Natural killer cell (primary cell): ENCODE measurements at places on chromosomes 6 and 20.

- peak; percentile 54 for DNase-seq
Observed at GRCh38 chr6:35391240-35391968, 49.0 kb downstream of the PPARD start.

DNA sequence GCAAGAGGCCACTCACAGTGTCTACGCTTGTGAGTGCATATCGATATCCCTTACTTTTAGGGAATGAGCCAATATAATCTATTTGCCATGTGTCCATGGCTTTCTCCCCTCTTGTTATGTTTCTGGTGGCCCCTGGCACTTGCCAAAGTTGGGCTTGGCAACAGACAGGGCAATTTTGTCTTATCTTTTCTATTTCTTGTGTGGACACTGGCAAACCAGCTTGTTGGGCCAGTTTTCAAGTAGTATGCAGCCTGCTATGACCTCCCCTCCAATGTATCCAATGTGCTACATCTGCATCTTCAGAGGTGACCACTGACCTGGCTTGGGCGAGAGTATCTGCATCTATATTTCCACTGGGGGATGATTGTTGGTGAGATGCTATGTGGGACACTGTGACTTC is 29.2 kb downstream of the GSTA2 start:
- DNase-seq: no peak

- DNase-seq: no peak
Observed at GRCh38 chr6:128319946-128320345, 200.5 kb downstream of the PTPRK start.

DNA sequence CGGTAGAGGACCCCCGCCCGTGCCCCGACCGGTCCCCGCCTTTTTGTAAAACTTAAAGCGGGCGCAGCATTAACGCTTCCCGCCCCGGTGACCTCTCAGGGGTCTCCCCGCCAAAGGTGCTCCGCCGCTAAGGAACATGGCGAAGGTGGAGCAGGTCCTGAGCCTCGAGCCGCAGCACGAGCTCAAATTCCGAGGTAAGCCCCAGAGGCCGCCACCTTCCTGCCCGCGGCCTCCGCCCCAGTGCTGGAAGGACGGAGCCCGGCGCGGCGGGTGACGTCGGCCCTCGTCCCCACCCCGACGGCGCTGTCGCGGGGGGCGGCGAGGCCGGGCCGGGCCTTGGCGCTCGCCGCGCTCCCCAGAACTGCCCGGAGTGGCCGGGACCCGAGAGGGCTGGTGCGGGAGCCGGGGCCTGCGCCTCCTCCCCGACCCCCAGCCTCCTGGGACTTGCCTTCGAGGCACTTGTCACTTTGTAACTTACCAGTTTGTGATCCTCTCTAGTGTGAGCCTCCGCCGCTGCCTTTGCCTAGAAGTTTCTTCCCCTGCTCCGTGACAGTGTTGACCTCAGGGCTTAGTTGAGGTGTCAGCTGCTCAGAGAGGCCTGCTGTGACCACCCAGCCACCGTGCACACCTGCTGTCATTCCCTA is 417 bp downstream of the VAPB start:
- DNase-seq: peak; percentile 75
